ENCODE measurements at places on chromosomes 12 and 14.
A peak's percentile ranks its signal among the peaks of the same experiment; 100 is the strongest.

- no peak for DNase-seq
Observed at GRCh38 chr12:121099779-121100178, 32.9 kb upstream of the P2RX7 start.

GRCh38 chr14:101103321-101103901, 199.9 kb upstream of the RTL1 start:
- DNase-seq, result no peak

DNA sequence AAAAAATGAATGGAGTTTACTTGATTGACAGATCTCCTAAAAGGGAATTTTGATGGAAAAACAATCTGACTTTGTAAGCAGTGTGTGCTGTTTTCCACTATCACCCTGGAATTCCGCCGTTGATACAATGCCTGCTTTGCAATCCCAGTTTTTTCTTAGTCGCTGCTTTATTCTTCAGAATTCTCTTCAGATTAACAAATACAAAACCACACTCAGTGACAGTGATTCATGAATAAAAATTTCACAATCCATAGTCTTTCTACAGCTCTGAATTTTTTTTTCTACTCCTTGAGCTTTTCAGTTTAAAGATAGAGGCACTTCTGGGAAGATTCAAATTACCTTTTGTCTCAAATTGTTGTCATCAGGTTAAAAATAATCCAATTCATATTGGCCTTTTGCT, 44.6 kb upstream of the KITLG start:
- no peak for DNase-seq

DNA sequence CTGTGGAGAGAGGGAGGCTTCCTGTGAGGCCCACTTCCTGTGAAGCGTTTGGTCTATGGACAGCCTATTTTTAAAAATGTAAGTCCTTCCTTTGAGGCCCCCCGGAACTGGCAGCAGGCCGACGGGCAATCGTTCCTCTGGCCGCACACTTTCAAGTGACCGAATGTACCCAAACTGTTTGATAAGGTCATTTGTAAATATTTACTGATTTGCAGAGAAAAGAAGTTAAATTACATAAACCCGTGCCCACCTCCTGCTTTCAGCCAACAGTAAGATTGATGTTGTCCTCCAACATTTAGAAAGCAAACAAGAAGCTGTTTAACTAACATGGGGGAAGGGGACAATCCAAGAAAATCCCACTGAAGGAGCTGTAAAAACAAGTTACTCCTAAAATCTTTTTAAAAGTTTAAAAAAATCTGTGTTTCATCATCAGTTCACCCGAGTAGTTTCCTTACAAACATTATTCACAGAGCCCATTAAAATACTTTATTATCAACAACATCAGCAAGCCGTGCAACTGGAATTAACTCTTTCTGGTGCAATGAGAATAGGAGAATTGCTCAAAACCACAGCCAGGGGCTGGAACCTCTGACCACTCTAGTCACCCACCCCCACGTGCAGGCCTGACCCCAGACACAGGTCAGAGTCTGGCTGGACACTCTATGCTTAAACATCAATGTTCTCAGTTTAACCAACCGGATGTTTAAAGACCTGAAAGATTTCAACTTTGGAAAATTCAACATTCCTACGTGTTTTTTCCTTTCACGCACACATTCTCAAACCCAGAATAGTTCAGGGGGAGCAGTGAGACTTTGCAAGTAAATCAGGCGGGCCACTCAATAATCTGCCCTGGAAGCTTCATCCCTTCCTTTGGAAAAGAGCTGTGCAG, 65.3 kb downstream of the FOXN3 start:
- no peak for DNase-seq

DNA sequence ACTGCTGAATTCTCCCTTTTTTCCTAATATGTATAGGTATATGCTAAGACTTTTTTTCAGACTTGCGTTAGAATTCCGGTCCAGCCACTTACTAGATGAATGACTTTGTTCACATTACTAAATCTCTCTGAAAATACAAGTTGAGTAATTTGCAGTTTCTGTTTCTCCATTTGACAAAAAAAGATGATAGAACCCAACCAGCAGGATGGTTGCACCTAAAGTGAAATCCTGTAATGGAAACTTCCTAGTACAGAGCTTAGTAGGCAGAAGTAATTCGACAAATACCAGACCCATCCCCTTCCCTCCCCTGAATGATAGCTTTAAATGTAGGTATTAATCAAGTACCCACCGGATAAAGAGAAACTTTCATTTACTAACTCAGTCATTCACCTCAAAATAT, 113.6 kb upstream of the RAP1B start:
- no peak for DNase-seq

GRCh38 chr12:93738199-93739058, 61.3 kb downstream of the CRADD start:
- DNase-seq, result no peak

- DNase-seq, result no peak
Observed at GRCh38 chr14:62015945-62016344, 253.7 kb downstream of the SNAPC1 start.

- no peak for DNase-seq
Observed at GRCh38 chr14:72920008-72920407, 6.3 kb upstream of the DCAF4 start.

- no peak for DNase-seq
Observed at GRCh38 chr12:112140728-112141127, 15.4 kb downstream of the TRAFD1 start.

DNA sequence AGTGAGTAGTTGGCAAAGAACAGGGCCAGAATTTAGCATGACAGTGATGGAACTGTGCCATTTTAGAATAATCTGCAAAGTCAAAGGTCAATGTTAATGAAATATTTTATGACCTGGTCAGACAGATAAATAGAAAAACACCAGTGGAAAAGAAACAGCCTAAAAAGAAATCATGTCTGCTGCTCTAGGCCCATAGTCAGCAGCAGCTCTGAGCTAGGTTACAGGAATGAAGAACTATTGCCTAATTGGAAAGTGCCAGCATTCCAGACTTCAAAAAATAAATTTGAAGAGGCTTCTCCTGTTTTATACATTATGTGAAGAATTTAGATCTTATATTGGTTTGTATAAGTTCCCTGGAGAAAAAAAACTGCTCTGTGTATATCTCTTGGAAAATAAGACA, 9.8 kb downstream of the NPC2 start:
- DNase-seq, result no peak

- DNase-seq, result no peak
Observed at GRCh38 chr14:50792051-50792477, 38.9 kb downstream of the NIN start.

- no peak for DNase-seq
Observed at GRCh38 chr12:52686063-52686462, 5.9 kb upstream of the KRT1 start.

DNA sequence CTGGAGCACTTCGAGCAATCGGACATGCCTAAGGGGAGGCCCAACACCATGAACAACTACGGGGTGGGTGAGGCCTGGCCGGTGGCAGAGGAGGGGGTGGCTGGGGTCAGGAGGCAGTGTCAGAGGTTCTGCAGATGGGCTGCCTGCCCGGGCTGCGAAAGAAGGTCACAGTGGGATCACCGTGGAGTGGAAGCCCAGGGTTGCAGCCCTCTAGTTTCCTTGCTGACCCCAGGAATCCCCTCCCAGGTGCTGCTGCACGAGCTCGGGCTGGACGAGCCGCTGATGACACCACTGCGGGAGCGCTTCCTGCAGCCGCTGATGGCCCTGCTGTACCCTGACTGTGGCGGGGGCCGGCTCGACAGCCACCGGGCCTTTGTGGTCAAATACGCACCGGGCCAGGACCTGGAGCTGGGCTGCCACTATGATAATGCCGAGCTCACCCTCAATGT, 1.9 kb upstream of the ARL6IP4 start:
- DNase-seq, result no peak

- DNase-seq, result no peak
Observed at GRCh38 chr12:10241290-10241689, 28.6 kb downstream of the GABARAPL1 start.

GRCh38 chr14:21275261-21275858, 4.5 kb upstream of the RPGRIP1 start:
- DNase-seq, result no peak

DNA sequence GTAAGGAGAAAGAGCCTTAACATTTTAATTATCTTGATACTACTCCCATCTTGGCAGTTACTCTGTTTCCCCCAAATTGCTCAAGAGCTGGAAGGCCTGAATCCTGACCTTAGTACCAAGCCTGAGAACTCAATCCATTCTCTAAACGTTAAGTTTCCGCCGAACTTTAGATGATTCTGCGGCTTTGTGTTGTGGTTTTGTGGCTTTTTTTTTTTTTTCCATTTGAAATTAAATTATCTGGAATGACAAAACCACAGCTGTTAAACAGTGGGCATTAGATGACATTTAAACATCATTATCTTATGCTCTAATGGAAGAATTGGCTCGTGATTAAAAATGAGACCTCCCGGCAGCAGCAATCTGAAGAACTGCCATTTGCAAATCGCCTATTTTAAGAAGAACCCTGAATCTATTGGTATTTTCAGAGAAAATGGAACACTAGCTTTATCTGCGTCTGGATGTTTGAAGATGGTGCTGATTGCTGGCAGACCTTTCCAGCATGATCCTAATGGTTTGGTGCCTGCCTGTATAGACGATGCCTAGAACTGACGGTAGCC, 38.4 kb downstream of the TMEM132C start:
- DNase-seq, result no peak

DNA sequence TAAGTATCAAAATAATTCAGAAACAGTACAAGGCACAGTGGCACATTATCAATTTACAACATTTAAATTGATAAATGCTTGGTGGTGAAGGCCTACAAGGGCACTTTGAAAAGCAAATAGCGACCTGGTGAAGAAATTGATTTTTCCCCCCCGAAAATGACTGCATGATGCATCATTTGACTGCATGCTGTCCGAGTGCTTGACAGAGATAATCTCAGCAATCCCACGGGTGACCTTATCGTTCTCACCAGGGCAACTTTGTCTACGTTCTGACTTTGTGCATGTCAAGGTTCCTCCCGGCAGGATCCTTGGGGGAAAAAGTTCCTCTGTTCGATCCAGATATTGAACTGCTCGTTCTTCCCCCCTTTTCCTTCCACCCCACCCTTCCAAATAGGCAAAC, 384.8 kb downstream of the EGLN3 start:
- DNase-seq, result no peak

DNA sequence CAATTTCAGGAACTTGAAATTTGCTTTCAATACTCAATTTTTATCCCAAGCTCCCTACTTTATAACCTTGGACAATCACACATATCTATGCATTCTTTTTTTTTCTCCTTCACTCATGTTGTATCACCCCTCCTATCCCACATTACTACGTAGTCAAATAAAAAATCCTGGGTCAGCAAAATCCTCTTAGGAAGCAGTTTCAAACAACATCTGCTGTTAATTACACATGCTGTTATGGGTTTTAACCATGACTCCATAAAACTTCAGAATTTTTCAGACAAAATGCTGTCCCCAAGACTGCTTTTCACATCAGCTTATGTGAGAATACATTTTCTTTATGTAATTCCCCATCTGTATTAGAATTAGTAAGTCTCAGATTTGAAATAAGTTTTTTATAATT, 61.7 kb downstream of the LRFN5 start:
- DNase-seq, result no peak

DNA sequence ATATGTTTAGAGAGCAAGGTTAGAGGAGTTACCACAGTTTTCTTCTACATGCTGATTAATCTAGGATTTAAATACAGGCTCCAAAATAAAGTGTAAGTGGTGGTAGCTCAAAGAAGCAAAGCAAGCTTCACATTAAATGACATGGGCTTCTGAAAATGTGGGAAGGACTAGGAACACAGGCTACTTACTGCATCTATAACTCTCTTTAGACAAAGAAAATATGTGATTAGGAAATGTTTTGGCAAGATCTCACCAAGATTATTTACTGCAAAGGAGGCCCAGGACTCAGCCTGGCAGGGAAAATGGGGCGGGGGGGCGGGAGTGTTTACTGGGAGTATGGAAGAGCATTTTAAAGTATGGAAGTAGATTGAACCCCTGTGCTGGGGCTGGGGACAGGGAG, 39.4 kb downstream of the ETV6 start:
- DNase-seq, result no peak

- no peak for DNase-seq
Observed at GRCh38 chr14:105091054-105091516, 25.9 kb upstream of the GPR132 start.

DNA sequence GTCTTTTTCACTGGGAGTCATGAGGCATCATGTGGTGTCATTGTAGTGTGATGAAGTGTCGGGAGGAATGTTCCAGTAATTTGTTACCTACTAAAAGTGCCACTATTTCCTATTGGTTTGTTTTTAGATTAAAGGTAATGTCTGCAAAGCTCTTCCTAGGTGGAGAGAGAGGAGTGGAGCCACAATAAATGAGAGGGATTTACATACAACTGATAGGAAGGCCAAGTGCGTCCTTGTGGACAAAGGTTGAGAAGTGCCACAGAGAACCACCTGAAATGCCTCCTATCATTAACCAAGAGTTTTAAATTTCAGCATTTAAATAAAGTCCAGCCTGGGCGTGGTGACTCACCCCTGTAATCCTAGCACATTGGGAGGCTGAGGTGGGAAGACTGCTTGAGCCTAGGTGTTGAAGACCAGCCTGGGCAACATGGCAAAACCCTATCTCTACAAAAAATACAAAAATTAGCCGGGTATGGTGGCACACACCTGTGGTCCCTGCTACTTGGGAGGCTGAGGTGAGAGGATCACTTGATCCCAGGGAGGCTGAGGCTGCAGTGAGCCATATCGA, 2.5 kb upstream of the SNX6 start:
- no peak for DNase-seq

DNA sequence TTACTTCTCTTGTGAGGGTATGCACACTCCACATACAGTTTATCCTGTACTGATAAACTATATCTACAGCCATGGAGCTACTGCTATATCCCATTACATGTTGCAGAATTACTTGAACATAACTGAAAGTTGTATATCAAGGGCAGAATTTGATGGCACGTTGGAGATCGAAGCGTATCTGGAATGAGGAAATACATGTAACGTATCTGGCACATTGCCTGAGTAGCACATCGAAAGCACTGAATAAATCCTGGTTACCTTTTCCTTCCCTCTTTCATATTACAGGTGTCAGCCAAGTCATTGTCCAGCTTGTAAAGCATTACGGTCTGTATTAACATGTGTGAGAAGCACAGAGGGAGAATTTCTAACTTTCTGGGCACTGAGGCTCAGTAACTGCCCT, 42.1 kb upstream of the LIN7A start:
- DNase-seq, result no peak

DNA sequence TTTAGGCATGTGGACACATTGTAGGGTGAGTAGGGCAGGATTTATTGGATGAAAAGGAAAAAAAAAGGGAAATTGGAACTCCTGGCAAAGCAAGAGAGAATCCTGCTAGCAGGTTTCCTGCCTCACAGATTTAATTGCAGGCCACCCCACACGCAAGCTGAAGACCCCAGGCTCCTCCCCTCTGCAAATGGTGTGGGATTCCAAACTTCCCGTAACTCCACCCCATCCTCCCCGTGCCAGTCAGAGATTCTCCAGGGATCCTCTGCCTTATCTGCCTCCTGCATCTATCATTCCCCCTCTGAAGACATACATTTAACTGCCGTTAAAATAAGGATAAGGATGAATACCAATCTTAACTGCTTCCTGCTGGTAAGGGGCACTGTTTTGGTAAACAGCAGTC, 249.8 kb upstream of the GARIN2 start:
- DNase-seq, result no peak

- DNase-seq, result no peak
Observed at GRCh38 chr12:99135376-99135775, 490.3 kb downstream of the APAF1 start.

GRCh38 chr12:48924617-48925303, 532 bp downstream of the FKBP11 start:
- peak; percentile 60 for DNase-seq

GRCh38 chr14:51735851-51736250, 84.1 kb downstream of the FRMD6 start:
- DNase-seq, result no peak

- DNase-seq, result no peak
Observed at GRCh38 chr12:129727100-129727499, 176.7 kb downstream of the TMEM132D start.

All from hepatic stellate cell (primary cell).